ENCODE measurements at places on chromosomes 5 and 9. TPM values are rescaled to one million over a fixed set of nuclear protein-coding genes. Genes with fewer than 3 reads are reported as not detected.
A peak's percentile ranks its signal among the peaks of the same experiment; 100 is the strongest.

- no peak for ATAC-seq
Measured at GRCh38 chr9:70291446-70291845, 32.7 kb downstream of the SMC5 start.

- ATAC-seq, result no peak
Measured at GRCh38 chr5:33827018-33827707, 64.6 kb downstream of the ADAMTS12 start.

- ATAC-seq, result no peak
Measured at GRCh38 chr5:143636931-143637528, 174.9 kb upstream of the HMHB1 start.

DNA sequence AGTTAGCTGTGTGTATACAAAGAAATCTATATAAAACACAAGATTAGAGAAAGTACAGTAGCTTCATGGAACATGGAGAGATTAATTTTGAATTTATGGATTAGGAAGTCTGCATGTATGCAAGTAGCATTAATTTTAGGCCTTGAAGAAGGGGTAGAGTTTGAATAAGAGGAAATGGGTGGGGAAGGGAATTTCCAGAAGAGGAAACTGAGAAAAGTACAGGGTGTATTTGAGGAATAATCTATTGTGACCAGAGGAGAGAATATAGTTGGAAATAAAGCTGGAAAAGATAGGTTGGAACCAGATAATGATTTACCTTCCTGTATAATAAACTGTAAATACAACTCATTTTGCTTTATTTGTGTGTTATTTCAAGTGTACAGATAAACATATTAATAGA, 53.6 kb downstream of the CWC27 start:
- no peak for ATAC-seq

DNA sequence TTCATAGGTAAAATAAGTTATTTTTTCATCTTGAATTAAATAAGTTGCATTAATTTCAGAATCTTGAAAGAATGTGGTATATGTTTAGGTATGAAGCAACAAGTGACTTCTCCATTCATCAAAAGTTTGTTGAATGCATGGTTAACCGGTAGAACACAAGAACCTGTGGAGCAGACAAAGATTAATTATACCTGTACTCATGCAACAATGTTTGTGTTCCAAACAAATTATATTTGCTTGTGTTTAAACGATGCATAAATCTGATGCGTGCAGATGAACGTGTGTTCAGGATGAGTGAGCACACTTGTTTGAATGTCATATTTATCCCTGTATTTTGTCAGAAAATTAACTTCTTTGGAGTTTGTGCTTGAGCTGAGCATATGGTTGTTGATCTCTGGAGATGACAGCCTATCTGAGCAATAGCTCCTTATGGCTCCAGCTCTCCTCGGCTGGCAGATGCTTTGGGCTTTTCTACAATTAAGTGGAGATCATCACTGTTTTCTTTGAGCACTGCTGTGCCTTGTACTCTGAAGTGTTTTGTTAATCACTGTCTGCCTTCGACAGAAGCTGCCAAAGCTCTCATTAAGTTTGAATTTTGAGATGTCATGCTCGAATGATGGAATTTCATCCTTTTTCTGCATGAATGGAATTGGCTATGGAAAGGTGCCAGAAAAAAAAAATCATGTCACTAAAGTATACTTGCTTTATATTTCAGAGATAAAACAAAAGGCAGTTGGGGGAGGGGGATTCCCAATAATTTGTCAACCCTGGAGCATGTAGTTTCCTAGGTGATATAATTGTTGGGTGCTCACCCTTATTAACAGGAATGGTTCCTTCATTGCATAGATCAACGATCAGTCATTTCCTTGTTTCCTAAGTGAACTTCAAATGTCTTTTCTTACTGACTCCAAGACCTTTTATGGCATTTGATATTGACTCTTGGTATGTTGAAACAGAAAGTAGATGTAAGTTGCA, 502.5 kb upstream of the ARRDC3 start:
- ATAC-seq, result no peak

GRCh38 chr5:81334304-81335061, 33.1 kb downstream of the ZCCHC9 start:
- ATAC-seq, result no peak

DNA sequence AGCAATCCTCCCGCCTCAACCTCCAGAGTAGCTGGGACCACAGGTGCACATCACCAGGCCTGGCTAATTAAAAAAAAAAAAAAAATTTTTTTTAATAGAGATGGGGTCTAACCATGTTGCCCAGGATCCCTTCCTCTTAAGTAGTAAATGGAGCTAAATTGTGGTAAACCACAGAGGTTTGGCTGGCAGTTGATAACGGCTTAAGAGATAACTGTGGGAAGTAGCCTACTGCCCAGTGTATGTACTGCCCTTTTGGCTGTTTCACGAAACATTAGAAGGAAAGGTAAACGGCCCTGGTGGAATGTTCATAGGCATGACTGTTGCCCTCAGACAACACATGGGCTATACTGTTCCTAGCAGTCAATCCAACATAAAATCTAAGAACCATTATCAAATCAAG, 44.4 kb downstream of the HMGCR start:
- no peak for ATAC-seq

DNA sequence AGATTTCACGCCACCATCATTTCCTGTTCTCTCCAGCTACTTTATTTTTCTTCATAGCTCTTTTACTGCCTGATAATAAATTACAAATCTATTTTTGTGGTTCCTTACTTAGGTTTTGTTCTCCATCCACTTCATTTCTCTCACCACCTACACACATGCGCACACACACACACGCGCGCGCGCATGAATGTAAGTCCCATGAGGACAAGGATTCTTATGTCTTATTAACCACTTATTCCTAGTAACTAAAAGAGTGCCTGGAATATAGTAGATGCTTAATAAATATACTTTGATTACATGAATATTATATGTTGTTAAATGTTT, 116.5 kb downstream of the TRPM6 start:
- no peak for ATAC-seq

DNA sequence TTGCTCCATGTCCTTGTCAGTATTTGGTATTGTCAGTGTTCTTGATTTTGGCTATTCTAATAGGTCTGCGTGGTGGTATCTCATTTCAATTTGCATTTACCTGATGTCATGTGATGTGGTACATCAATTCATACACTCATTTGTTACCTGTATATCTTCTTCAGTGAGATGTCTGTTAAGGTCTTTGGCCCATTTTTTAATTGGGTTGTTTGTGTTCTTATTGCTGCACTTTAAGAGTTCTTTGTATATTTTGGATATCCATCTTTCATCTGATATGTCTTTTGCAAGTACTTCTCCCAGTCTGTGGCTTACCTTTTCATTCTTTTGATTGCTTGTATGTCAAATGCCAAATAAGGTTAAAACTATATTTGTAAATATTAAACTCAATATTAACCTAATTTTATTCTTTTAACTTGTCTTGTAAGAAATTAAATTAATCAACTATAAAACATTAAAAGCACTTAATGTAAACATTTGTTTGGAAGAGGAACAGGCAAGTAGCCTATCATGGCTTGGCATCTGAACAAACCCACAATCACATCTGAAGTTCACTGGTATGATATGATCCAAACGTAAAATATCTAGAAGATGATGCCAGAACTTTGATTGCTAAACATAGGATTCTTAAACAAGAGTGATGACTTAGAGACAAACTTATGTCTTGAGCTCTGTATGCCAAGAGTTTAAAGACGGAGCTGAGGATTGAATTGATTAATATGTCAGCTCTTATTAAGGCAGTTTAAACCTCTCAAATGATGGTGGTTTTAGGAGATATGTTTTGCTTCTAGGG, 587.3 kb downstream of the ANXA1 start:
- ATAC-seq, result no peak

- ATAC-seq, result no peak
Measured at GRCh38 chr9:33234511-33235467, 5.2 kb upstream of the SPINK4 start.

DNA sequence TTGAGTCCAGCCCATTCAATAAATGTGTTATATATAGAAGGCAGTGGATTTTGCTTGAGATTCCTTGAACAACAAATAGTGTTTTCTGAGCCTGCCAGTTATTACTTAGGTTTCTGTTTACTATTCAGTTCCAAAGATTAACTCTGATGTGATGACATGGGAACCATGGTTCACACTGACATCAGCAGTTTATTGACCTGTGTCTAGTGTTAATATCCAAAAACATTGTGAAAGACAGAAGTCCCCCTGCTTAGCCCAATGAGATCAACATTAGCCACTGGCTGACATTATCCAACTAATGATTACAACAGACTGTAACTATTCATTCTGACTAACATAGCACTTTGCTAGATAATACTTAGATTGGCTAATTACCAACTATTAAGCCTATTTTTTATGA, 14.9 kb downstream of the APBA1 start:
- ATAC-seq, result peak; percentile 59

GRCh38 chr5:17213938-17214337, 3.5 kb upstream of the BASP1 start:
- ATAC-seq, result no peak

DNA sequence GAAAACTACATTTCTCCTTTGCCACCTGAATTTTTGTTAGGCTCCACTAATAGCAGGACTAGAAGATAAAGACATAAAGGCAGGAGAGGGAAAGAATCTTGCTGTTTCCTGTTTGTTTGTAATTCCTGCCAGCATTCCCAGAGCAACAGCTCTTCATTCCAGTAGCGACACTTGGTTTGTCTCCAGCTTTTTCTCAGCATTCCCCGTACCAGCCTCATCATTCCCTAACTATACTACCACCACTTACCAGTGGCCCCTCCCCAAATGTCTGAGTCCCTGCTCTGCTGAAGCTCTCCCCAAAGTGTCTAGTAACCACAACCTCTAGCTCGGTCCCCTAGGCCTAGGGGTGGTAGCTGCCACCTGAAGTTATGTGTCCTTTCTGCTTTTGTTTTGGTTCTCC, 18.6 kb downstream of the CETN3 start:
- ATAC-seq, result no peak

GRCh38 chr5:95838001-95838520, 15.5 kb upstream of the GLRX start:
- ATAC-seq, result no peak

- peak; percentile 88 for ATAC-seq
Measured at GRCh38 chr5:89930591-89931392, 478.8 kb downstream of the CETN3 start.

DNA sequence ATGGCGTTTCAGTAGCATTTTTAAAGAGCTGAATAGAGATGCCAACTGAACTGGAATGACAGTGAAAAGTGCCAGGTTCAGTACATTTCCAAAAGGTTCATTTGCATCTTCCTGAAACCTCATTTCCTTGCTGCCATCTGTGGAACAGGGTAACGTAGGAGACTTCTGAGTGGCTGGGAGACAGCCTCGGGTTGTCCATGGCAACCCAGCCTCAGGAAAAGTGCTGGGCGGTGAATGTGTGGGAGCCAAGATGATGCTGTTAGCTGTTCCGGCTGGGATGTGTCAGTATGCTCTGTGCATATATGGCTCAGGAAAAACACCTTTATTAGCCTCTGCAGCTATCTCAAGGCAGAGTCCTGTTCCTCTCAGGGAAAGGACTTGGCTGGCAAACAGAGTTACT, 87.5 kb downstream of the KLHL3 start:
- no peak for ATAC-seq

DNA sequence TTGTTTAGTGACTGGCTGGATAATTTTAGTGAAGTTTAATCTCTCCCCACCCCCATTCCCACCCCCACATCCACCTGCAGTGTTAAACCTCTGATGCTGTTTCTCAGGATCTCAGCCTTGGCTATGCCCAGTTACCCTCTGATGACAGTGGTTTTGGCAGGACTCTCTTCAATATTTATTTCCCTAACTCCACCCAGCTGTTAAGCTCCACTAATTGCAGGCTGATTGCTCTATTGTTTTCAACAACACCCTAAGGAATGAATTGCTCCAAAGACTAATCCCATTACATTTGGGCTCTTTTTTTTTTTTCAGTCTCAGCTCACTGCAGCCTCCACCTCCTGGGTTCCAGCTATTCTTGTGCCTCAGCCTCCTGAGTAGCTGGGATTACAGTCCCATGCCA, 46.3 kb downstream of the PHAX start:
- ATAC-seq, result no peak

DNA sequence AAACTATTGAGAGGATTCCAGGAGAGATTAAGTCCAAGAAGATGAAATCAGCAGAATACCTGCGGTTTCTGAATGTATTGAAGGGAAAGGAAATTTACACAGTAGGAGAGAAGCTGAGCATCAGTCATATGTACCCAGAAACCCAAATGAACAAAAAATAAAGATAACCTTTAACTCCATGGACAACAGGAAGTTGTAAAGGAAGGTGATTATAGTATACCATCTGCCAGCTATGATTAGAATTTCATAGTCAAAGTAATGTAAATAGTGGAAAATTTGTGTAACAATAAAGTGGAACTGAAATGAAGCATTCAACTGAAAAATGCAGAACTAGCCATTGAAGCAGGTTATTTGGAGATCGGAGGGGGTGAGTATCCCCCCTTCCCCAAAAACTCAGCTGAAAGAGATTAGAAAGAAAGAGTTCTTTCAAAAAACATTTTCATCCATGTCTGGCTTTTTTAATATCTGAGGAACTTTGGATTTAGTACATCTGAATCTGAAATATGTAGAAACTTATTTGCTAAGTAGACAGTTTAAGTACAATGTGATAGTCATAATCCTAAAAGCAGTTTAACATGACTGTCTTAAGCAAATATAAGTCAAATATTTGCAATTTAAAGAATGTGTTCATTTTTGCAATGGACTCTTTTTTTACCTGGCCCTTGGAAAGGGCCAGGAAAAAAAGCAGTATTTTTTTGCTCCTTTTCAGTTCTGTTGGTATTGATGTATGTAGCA, 58.4 kb downstream of the APC start:
- ATAC-seq, result no peak

GRCh38 chr5:132209131-132209530, 18.5 kb downstream of the P4HA2 start:
- no peak for ATAC-seq

- no peak for ATAC-seq
Measured at GRCh38 chr5:111676466-111676865, 80.5 kb downstream of the NREP start.

DNA sequence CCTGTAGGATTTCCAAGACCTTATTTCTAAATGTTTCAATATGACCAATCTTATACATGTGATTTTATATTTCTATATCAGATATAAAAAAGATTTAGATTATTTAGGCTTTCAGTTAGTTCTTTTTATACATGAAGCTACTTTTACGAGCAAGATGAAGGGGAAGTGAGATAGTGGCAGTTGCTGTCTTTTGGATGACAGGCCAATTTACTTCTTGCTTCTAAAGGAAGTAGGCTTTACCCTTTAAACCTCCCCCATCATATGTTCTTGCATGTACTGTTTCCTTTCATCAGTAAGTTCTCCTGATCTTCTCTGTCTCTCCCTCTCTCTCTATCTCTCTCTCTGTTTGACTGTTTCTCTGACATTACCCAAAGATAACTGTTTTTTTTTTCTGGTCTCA, 4.0 kb upstream of the TYRP1 start:
- no peak for ATAC-seq

The SPATA31D4 gene
- total RNA-seq, result 0.26 TPM

The KCTD16 gene
- total RNA-seq, result 5.0 TPM

The CCNI2 gene
- 14.3 TPM for total RNA-seq

The MAMDC4 gene
- total RNA-seq, result 6.0 TPM

The OTULINL gene
- 4.9 TPM for total RNA-seq

The LCN2 gene
- total RNA-seq, result 1.6 TPM

The OR1Q1 gene
- total RNA-seq, result not detected

The CNTLN gene
- total RNA-seq, result 7.2 TPM

The TMEM215 gene
- total RNA-seq, result 0.05 TPM

The GGTA1 gene
- total RNA-seq, result 1.1 TPM

The DROSHA gene
- total RNA-seq, result 45.5 TPM

The RANBP6 gene
- total RNA-seq, result 35.1 TPM
